ENCODE measurements at places on chromosomes 3 and 15. TPM values are rescaled to one million over a fixed set of nuclear protein-coding genes. Genes with fewer than 3 reads are reported as not detected.

Gene CAMK1
- 32.6 TPM for polyA plus RNA-seq

Gene DCBLD2
- 59.7 TPM for polyA plus RNA-seq

Gene TMF1
- 14.3 TPM for polyA plus RNA-seq

Gene KLHL6
- polyA plus RNA-seq: not detected

Gene CPNE4
- not detected for polyA plus RNA-seq

Gene KLF15
- polyA plus RNA-seq: 0.44 TPM

Gene RBMS3
- 14.5 TPM for polyA plus RNA-seq

Gene ST3GAL6
- 0.06 TPM for polyA plus RNA-seq

Gene ROPN1
- polyA plus RNA-seq: not detected

Gene RETNLB
- not detected for polyA plus RNA-seq
